Natural killer cell (primary cell): ENCODE measurements at places on chromosomes 12 and 14.
A peak's percentile ranks its signal among the peaks of the same experiment; 100 is the strongest.

- no peak for DNase-seq
Measured at GRCh38 chr12:131732996-131733615, 22.2 kb downstream of the SFSWAP start.

DNA sequence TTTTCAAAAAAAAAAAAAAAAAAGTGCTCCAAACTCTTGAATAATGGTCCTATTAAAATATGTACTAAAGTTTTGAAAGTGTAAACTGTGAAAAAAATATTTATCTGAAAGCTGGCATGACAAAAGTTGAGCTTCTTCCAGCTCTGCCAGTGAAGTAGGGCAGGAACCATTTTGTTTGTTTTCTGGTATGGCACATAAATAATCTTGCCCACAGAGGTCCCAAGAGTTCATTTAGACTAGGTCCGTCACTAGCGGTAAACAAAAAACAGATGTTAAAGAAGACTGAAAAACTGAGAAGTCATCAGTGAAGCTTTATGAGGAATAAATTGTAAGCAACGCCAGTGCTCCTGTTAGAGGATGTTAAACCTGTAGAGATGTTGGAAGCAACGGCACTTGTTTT lies 7.0 kb downstream of the ERP27 start:
- DNase-seq: no peak

GRCh38 chr12:44703182-44703910 lies 172.8 kb downstream of the NELL2 start:
- DNase-seq: no peak

DNA sequence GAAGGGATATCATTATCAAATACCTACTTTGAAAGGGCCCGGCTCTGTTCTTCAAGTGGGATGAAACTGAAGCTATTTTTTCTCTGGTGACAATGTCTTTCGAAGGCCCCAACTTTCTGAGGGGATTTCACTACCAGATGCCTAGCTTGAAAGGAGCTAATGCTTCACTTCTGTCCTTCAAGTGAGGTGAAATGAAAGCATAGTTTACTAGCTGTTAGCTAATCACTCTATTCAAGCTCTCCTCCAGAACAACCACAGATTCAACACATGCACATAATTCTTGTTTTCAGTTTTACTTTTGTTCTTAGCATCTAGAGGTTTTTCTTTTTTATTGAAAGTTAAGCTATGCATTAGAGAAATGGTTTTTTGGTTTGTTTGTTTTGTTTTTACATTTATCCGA lies 571.4 kb downstream of the NOVA1 start:
- DNase-seq: no peak

- DNase-seq: no peak
Measured at GRCh38 chr14:42214981-42215491, 608.4 kb downstream of the LRFN5 start.

- no peak for DNase-seq
Measured at GRCh38 chr12:64006211-64006825, 161.8 kb downstream of the SRGAP1 start.

GRCh38 chr12:6724409-6724797 lies 557 bp downstream of the COPS7A start:
- DNase-seq: peak; percentile 25

DNA sequence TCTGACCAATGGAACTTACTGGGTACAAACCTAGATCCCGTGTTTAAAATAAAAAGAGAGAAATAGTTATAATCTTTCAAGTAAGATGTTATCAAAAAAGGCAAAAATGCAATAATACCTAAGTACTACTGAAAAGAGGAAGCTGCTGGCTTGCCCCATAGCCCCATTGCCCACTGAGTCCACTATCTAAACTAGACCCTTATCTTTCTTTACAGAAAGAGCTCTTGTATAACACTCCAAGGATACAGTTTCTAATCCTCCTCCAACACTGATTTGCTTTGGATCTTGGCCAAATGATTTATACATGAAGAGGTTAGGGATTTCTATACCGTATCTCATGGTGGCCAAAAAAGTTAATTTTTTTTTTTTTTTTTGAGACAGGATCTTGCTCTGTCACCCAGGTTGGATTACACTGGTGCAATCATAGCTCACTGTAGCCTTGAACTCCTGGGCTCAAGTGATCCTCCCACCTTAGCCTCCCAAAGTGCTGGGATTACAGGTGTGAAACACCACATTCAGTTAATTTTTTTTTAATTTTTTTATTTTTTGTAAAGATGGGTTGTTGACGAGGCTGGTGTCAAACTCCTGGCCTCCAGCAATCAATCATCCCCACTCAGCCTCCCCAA lies 2.6 kb downstream of the GXYLT1 start:
- DNase-seq: no peak
